ENCODE measurements at places on chromosomes 16 and 17. TPM values are rescaled to one million over a fixed set of nuclear protein-coding genes. Genes with fewer than 3 reads are reported as not detected.
A peak's percentile ranks its signal among the peaks of the same experiment; 100 is the strongest.

Gene FBXL16
- 0.31 TPM for total RNA-seq

Gene CFAP52
- total RNA-seq = 0.86 TPM

Gene CD300C
- total RNA-seq = 0.34 TPM

Gene MYH8
- total RNA-seq = not detected

Gene FBXO39
- total RNA-seq = 0.09 TPM

DNA sequence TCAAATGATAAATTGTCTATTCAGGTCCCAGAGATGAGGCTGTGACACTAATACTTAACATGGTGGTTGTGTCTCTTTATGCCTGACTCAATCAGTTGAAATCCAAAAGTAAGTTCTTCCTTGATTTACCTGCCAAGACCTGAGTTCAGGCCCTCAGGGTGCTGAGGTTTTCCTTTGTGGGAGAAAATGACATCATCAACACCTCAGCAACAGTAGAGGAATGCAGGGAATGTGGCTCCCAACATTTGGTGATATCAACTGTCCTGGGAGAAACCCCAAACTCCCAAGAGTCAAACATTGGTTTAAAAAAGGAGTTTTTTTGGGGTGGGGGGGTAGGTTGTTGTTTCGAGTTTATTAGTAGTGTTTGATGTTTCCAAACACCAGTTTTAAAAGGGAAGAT, 14.7 kb downstream of the RNF43 start:
- no peak for ATAC-seq

GRCh38 chr17:7932483-7932891, 481 bp downstream of the CNTROB start:
- ATAC-seq = peak; percentile 12

Measured in motor neuron (in vitro differentiated cells).